ENCODE measurements at places on chromosomes 2 and 18. TPM values are rescaled to one million over a fixed set of nuclear protein-coding genes. Genes with fewer than 3 reads are reported as not detected.

Gene DYNAP
- total RNA-seq: not detected

Gene DSG4
- total RNA-seq: under 0.01 TPM

Gene FABP1
- total RNA-seq: not detected

Gene RNF152
- 25.5 TPM for total RNA-seq

Gene DPP4
- 0.27 TPM for total RNA-seq

Gene RUFY4
- total RNA-seq: not detected

Gene NEU2
- not detected for total RNA-seq

Data from hair follicular keratinocyte (primary cell).